ENCODE measurements at places on chromosomes 6 and 20. TPM values are rescaled to one million over a fixed set of nuclear protein-coding genes. Genes with fewer than 3 reads are reported as not detected.

GRCh38 chr6:44216677-44217331, at the start of gene MYMX:
TSS of gene MYMX (plus strand) at chr6:44216926. CDS start at chr6:44217472, 546 bp downstream.
- no peak for DNase-seq

DNA sequence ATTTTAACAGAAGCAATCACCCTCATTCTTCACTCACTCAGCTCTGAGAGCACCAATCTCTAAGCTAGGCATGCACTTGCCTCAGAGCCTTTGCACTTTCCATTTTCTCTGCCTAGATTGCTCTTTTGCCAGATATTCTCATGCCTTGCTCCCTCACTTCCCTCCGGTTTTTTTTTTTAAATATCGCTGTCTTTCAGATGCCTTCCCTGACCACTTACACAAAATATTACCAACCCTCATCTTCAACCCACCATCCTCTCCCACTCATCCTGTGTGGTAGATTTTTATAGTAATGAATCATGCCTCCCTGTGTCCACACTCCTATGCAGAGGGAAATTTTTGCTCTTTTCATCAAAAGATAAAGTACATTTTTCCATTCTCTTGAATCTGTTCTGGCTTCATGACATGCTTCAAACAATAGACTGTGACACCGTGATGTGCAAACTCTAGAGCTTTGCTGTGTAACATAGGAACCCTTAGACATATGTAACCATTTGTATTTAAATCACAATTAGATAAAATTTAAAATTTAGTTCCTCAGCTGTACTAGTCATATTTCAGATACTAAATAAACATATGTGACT, 437.1 kb downstream of the UTRN start:
- DNase-seq: no peak

Gene CFB
- total RNA-seq: 0.37 TPM

DNA sequence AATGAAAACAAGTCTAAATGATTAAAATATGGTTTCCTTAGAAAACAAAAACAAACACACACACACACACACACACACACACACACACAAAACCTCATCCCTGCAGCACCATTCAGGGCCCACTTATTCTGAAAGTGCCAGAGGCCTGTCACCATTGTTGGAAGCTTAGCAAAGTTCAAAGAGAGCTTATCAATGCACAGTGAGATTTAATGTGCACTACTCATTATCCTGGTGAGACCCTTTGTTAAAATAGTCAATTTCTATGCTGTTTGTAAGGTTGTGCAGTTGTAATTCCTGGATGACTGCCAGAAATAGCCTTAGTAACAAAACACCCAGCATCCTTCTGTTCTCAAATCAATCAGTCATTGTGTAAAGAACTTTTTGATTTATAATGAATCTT, 482.9 kb downstream of the GRIK2 start:
- DNase-seq: no peak

Gene PRPH2
- not detected for total RNA-seq

Gene FRS3
- total RNA-seq: 4.6 TPM

GRCh38 chr6:18280084-18280483, 15.8 kb upstream of the DEK start:
- DNase-seq: no peak

Gene SLC17A9
- 11.6 TPM for total RNA-seq

DNA sequence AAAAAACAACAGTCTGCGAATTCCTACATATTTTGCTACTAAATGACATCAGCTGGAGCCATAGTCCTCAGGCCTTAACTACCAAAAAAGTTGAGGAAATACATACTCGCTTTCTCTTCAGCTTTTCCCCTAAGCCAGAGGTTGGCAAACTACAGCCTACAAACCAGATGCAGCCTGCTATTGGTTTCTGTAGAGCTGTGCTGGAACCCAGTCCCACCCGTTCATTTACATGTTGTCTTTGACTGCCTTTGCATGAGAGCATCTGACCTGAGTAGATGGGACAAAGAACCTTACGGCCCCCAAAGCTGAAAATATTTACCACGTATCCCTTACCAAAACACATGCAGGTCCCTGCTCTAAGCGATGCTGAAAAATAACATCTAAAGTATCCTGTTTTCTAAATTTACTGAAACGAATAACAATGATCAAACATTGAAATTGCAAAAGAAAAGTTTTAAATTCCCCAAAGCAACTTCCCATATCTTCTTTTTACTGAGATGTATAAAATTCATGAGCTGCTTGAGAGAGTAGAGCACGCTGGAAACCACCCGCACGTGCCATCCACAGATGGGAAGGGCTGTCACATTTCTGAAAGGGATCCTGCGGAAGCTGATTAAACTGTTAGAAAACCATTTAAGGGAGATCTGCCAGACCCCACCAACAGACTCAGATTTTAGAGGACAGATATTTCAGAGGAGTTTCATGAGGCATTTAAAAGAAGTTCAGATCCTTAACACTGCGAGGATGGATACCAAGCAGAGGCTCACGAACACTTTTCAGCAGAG, 124.1 kb downstream of the PRKN start:
- DNase-seq: no peak

GRCh38 chr6:17768388-17768787, 61.7 kb upstream of the NUP153 start:
- no peak for DNase-seq

Gene GMDS
- 35.9 TPM for total RNA-seq

DNA sequence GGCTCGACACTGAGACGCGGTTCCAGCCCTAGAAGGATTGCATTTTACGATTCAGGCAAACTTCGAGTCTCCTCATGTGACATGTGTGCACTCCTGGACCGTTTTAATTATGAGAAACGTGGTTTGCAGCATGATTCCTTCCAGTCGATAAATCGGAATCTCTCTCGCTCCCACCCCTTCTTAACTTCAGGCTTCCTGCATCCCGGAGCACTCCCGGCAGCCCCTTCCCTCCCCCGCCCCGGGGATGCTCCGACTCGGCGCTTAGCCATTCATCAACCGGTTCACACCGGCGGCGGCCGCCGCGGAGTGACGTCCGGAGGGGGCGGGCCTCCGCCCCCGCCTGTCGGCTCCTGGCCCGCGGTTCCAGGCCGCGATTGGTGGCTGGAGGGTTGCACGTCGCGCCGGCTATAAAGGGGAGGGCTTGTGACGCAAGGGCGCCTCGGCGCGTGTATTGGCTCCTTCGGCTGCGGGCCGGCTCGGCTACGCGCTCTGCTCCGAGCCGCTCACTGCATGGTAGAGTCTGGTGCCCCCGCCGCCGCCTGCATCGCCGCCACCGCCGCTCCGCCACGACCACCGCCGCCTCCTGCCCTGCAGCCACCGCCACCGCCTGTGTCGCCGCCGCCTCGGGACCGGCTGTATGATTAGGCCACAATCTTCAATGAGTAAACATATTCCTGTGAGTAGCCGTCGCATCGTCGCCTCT, at the start of the genes LOC128125822 and PTP4A1:
LOC128125822 (plus strand) TSS at position 437 of the 703 bp plus-strand sequence.
PTP4A1 (plus strand) TSS at position 437 of the 703 bp plus-strand sequence. CDS start 4,401 bp downstream, outside the sequence.
- peak; percentile 97 for DNase-seq

Gene CFAP61
- total RNA-seq: not detected

DNA sequence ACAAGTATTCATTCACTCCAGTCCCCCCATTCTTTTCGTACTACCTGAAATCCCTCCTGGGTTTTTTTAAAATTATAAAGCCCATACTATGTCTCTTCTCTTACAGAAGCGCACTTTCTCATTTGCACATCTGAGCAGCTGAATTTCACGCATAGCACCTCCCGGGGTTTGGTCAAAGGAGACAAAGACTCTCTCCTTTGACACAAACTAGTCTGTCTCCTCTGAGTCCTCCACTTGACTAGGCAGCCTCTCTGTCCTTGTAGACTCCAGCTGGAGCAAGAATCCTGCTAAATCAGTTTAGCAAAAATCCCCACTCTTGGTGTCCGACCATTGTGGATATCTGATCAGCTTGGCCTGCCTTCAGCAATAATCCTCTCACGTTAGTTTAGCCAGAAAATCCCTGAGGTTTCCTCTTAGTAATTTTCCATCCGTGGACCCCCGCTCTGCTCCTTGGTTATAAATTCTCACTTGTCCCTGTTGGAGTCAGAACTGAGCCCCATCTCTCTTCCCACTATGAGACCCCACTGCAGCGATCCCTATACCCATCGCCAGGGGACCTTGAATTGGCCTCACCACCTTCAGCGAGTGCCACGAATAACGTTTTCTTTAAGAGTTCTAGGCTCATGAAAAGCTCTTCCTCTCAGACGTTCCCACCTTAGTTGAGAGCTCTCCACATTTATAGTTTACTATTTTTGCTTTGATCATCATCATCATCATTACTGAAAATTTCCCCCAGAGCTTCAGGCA, 29.0 kb downstream of the PDYN start:
- no peak for DNase-seq

- peak; percentile 23 for DNase-seq
Measured at GRCh38 chr20:32189691-32190615, 17.6 kb downstream of the PLAGL2 start.

Gene DEFB124
- not detected for total RNA-seq

GRCh38 chr6:108650325-108650724, 89.6 kb downstream of the FOXO3 start:
- no peak for DNase-seq

DNA sequence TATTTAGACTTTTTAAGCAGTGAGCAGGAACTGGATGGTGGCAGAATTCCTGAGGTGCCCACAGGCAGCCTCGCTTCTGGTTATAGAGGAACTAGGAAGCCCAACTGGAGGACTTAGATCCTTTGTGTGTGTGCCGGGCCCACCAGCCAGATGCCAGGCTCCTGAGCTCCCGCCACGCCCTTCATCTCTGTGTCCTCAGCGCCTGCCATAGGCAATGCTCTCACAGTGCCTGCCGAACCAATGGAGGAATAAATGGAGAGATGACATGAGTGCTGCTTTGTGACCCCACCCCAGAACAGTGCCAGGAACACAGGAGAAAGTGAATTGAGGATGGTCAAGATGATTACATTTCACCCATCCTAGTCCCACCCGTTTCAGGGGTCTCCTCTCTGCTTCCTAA, 146.0 kb downstream of the UNC5CL start:
- no peak for DNase-seq

Gene HLA-DQB1
- 26.0 TPM for total RNA-seq

Gene CRISP3
- total RNA-seq: not detected

GRCh38 chr6:156589281-156589680, 187.9 kb upstream of the ARID1B start:
- no peak for DNase-seq

Gene RIMS4
- total RNA-seq: not detected

DNA sequence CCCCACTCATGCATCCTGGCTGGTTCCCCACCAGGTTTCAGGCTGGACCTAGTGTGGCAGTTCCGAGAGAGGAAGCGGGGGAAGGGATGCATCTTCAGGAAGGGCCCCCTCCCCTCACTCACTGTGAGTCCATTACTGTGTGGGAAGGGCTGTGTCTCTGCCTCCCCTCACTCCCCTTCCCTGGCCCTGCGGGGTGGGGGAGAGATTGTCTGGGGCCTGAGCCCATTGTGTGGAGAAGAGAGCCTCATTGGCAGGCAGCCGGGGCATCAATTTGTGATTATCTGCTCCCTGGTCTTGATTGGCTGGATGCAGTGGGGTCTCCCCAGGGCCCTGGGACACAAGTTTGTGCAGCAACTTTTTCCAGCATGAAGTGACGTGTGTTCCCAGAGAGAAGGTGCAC, 4.1 kb upstream of the MYT1 start:
- DNase-seq: no peak

Gene FOXC1
- not detected for total RNA-seq

DNA sequence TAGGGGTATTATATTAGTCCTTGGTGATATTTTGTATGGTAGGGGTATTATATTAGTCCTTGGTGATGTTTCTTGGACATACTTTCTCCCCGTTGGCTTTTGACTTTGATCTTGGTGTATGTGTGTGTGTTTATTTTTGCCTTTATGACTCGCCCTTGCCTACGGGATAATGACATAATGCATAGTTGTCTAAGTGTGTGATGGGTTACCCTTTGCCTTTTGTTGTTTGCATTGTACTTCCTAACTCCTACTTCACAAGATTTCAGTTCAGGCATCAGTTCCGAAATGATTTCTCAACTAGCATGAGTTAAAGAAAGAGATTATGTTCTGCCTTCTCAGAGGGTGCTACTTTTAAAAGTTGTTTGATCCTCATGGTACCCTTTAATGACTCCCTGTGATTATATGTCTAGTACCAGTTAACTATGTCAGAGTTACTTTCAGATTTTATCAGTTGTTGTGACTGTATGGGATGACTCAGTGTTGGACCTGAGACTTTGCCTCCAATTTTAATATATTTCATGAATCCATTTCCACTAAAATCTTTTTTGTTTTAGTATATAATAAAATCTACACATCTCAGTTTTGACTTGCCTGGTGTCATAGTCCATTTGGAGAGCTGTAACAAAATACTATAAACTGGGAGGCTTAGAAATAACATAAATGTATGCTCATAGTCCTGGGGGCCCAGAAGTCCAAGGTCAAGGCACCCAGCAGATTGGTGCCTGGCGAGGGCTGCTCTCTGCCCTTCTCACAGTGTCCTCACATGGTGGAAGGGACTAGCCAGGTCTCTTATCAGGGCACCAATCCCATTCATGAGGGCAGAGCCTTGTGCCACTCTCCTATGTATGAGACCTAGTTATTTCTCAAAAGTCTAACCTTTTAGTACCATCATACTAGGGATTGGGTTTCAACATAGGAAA, 34.1 kb downstream of the CDYL start:
- DNase-seq: no peak

- no peak for DNase-seq
Measured at GRCh38 chr6:53353624-53354023, 4.9 kb upstream of the ELOVL5 start.

Measured in activated CD4-positive, alpha-beta T cell treated with anti-CD3 and anti-CD28 coated beads, Interleukin-2, amount 10 ng/mL, durations not matched to agents 7 days and 5 days (primary cell).